ENCODE measurements at places on chromosomes 11 and 22. TPM values are rescaled to one million over a fixed set of nuclear protein-coding genes. Genes with fewer than 3 reads are reported as not detected.

Gene OR5AL1
- total RNA-seq = not detected

DNA sequence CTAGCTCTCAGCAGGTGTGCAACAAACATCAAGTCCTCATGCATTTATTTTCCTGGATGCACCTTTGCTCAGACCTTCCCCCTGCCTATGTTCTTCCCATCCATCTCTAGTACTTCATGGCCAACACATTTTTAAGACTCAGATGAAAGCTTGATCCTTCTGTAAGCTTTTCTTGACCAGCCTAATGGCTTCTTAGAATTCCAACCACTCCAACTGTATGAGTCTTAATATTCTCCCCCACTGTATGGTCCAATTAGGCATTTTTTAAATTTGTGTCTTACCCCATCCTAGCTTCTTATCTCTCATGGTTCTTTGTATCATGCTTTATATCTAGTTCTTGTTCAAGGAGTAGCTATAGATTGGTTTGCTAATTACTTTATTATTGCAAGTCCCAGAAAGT is 44.8 kb downstream of the TENM4 start:
- H3K27me3 ChIP-seq = no peaks in the 10 kb centered on the region
- H3K27ac ChIP-seq = no peak overlapping the region
- no peak for DNase-seq
- H3K4me3 ChIP-seq = no peak overlapping the region
- H3K36me3 ChIP-seq = no peaks in the 10 kb centered on the region
- no peaks in the 10 kb centered on the region for H3K4me1 ChIP-seq

- H3K4me3 ChIP-seq = no peak overlapping the region
- H3K27ac ChIP-seq = no peak overlapping the region
- H3K36me3 ChIP-seq = no peaks in the 10 kb centered on the region
- H3K27me3 ChIP-seq = peaks cover 27% of the 10 kb centered on the region
- no peak for DNase-seq
These were observed 178.6 kb downstream of the DSCAML1 start for GRCh38 chr11:117618302-117618981.

Gene OR10A2
- not detected for total RNA-seq

DNA sequence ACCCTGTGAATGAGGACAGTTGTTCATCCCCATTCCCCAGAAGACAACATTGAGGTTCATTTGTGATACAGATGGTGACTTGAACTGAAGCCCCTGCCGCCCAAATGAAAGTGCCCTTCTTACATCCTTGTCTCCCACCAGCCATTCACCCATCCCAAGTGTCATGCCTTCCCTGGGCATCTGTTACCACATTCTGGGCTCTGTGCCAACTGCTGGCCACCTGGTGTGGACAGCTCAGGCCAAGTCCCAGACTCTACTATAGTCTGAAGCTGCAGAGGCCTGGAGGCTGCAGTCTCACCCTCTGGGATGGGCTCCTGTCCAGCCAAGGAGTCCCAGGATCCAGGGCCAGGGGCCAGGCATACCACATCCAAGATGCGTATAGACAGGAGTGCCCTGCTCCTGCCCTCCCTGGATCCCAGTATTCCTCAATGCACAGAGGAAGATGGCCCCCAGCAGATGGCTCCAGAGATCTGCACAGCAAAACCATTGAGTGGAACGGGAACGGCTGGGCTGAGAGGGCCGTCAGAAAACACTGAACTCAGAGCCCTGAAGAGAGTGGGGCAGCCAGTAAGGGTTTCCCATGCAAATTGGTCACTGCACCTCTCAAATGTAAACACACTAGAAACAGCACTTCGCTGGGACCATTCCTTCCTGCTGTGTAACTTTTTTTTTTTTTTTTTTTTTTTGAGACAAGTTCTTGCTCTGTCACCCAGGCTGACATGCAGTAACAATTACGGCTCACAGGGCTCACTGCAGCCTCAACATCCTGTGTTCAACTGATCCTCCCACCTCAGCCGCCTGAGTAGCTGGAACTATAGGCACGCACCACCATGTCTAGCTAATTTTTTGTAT is 22.8 kb downstream of the ARRB1 start:
- no peaks in the 10 kb centered on the region for H3K27me3 ChIP-seq
- H3K4me3 ChIP-seq = no peak overlapping the region
- H3K4me1 ChIP-seq = peaks cover 34% of the 10 kb centered on the region
- peak overlapping the region; percentile 77 for H3K27ac ChIP-seq

Gene BAIAP2L2
- total RNA-seq = 0.55 TPM

DNA sequence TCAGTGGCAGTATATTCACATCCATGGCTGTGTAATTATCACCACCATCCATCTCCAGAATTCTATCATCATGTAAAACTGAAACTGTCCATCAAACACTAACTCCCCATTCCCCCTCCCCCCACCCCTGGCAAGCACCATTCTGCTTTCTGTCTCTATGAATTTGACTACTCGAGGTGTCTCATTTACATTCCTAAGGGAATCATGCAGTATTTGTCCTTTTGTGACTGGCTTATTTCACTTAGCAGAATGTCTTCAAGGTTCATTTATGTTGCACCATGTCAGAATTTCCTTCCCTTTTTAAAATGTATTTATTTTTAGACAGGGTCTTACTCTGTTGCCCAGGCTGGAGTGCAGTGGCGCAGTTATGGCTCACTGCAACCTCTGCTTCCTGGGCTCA is 20.3 kb downstream of the DERL3 start:
- H3K27ac ChIP-seq = no peak overlapping the region
- H3K36me3 ChIP-seq = peaks cover 56% of the 10 kb centered on the region
- peaks cover 36% of the 10 kb centered on the region for H3K4me1 ChIP-seq
- no peaks in the 10 kb centered on the region for H3K27me3 ChIP-seq
- no peak overlapping the region for H3K4me3 ChIP-seq
